Stimulated activated CD4-positive, alpha-beta T cell treated with anti-CD3 and anti-CD28 coated beads, Interleukin-12 subunit alpha, Interleukin-12 subunit beta, amount 100 ng/mL, for 24 hours (primary cell): ENCODE measurements at places on chromosomes 2 and 18.

GRCh38 chr2:154813636-154814035 lies 115.1 kb downstream of the KCNJ3 start:
- DNase-seq: no peak

DNA sequence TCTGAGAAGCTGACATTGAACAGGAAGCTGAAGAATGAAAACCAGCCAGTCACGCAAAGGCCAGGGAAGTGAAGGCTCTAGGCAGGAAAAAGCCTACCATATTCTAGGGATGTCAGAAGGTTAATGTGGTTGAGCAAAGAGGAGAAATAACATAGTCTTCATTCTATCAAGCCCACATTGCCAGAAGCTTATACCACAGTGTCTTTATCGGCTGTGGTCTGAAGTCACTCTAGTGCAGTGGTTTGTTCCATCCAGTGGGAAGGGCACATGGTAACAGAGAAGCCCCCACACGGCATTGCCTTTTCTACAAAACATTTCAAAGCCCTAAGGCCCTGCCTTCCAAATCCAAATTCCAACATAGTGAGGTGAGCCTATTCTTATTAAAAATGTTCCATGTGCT lies 311.3 kb downstream of the TNS1 start:
- DNase-seq: no peak

GRCh38 chr2:213145715-213146242 lies 5.6 kb downstream of the IKZF2 start:
- no peak for DNase-seq

GRCh38 chr2:20421988-20422370 lies 24.9 kb upstream of the RHOB start:
- no peak for DNase-seq

DNA sequence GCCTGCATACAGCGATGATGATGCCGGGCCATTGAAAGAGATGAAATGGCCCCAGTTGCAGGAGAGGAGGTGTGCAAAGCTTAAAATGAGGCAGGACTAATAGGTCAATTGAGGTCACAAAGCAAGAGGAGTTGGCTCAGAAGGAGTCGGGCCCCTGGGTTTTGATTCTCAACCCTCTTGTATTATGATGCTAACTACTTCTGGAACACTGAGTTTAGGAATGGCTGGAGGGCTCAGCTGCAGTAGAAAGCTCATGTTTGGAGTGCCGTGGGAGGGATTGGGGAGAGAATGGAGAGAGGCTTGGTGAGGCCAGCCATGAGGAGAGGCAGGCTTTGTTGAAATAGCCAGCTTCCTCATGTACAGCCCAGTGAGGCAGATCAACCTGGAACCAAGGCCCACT lies 4.8 kb downstream of the TNP1 start:
- DNase-seq: no peak

GRCh38 chr18:45291621-45292615 lies 323.4 kb upstream of the SLC14A2 start:
- no peak for DNase-seq

DNA sequence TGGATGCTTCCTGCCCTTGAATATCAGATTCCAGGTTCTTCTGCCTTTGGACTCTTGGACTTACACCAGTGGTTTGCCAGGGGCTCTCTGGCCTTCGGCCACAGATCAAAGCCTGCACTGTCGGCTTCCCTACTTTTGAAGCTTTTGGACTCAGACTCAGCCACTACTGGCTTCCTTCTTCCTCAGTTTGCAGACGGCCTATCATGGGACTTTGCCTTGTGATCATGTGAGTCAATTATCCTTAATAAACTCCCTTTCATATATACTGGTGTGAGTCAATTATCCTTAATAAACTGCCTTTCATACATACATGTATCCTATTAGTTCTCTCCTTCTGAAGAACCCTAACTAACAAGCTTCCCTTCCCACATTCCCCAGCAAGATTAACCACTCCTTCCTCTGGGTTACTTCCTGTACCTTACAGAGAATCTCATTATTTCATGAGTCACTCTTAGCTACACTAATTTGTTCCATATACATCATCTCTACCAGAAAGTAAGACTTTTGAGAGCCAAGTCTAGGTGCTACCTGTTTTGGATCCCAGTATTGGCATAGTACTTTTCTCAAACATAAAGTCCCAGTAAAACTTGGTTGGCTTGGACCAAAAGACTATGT lies 31.3 kb upstream of the LRATD1 start:
- no peak for DNase-seq

GRCh38 chr2:15169326-15170069 lies 391.6 kb downstream of the NBAS start:
- no peak for DNase-seq

DNA sequence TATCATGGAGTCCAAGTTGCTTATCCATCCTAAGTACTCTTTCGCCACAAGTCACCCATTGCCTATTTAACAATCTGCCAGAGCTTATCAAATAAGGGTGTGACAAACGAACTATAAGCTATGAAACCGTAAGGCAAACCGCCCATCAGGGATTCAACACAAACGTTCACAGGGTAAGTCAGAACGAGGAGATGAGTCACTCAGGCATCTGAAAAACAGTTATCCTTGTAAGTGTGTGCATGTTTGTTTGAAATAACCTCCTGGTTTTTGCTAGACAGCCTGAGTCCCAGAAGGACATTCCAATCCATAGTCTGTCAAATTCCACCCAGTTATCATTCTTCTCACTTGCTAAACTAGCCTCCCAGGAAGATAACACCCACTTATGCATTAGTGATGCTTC lies 299.1 kb downstream of the PAX3 start:
- DNase-seq: no peak

DNA sequence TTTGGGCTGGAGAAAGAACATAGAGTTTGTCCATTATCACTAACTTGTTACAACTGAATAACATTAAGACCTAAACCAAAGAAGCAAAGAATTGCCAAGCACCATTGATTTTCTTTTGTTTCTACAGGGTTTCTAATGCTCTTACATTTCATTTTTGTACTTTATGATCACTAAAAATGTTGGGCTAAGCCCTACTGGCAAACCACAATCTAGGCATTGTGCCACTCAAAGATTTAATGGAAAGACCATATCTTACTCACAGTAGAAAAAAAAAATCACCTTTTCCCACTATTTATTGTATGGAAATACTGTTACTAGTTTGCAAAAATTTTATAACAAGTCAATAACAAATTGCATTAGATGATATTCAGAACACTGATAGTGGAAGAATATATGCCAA lies 447.4 kb upstream of the PKDCC start:
- no peak for DNase-seq
